ENCODE measurements at places on chromosomes 4 and X.

DNA sequence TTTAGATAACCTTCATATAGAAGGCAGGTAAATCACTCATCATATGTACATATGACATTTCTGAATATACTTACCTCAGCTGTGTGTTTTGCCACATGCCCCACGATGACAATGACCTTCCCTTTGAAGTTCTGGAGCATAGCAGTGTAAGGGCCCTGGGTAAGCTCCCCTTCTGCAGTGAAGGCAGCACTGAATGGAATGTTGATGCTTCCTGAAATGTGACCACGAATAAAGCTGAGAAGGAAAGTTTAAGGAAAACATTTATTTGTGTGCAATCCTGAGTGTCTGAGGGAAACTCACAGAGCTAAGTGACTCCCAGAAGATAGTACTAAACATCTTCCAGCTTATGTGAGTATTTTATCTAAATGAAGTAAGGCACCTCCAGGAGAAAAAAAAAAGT lies 200.1 kb downstream of the NPNT start:
- DNase-seq: no peak

- no peak for DNase-seq
Observed at GRCh38 chr4:153729895-153730294, 29.9 kb downstream of the RNF175 start.

GRCh38 chr4:187555174-187555573 lies 440.4 kb upstream of the ZFP42 start:
- no peak for DNase-seq

DNA sequence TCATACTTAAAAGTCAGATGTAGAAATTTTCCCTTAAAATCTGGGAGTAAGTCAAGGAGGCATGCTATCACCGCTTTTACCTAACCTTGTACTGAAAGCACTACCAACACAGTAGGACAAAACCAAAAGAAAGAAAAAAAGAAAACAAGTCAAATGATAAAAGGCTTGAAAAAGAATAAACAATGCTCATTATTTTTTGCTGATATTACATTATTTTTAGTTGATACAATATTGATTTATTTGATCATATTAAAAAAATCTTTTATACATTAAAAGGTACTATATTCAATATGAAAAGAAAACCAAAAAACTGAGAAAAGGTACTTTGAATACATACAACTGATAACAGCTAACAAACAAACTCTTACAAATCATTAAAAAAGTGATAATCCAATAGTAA lies 164.3 kb downstream of the FAM13A start:
- DNase-seq: no peak

- DNase-seq: no peak
Observed at GRCh38 chr4:181475781-181476507, 767.3 kb upstream of the TENM3 start.

GRCh38 chr4:137543198-137543597 lies 10.9 kb upstream of the PCDH18 start:
- DNase-seq: no peak

- no peak for DNase-seq
Observed at GRCh38 chr4:181874602-181875001, 368.6 kb upstream of the TENM3 start.

DNA sequence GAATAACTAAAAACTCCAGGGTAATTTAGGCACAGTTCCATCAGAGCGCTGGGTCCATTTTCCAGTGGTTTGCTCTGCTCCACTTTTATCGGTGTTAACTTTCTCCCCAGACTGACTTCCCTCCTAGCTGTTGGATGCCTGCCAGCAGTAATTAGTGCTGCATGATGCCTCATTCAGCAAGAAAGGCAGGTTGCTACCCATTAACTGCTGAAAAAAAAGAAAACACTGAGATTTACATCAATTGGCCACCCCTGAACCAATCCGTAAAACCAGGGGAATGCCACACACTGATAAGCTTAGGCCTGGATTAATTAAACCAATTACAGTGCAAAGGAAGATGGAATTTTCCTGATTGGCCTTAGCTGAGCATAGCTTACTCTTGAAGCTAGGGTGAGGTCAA lies 182.4 kb upstream of the CXXC4 start:
- DNase-seq: no peak

DNA sequence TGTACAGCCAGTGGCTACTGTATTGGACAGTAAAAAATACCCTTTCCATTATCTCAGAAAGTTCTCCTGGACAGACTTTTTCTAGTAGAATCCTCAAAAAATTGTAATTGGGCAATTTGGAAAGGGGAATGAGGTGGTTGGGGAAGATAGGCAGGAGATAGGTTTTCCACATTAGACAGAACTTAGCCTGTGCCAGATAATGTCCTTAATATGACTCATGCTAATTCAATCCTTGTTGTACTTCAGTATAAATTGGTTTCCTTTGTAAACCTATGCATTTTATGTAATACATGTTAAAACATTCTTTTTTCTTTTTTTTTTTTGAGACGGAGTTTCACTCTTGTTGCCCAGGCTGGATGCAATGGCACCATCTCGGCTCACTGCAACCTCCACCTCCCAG lies 8.9 kb downstream of the EIF4E start:
- no peak for DNase-seq

DNA sequence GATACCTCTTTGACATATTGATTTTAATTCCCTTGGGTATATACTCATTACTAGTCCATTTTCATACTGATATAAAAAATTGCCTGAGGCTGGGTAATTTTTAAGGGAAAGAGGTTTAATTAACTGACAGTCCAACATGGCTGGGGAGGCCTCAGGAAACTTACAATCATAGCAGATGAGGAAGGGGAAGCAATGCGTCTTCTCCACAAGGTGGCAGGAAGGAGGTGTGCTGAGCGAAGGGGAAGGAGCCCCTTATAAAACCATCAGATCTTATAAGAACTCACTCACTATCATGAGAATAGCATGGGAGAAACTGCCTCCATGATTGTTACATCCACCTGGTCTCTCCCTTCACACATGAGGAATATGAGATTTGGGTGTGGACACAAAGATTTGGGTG lies 42.4 kb downstream of the MSX1 start:
- no peak for DNase-seq

- no peak for DNase-seq
Observed at GRCh38 chr4:187767158-187767557, 228.4 kb upstream of the ZFP42 start.

- no peak for DNase-seq
Observed at GRCh38 chrX:54042609-54043021, 1.7 kb downstream of the PHF8 start.

DNA sequence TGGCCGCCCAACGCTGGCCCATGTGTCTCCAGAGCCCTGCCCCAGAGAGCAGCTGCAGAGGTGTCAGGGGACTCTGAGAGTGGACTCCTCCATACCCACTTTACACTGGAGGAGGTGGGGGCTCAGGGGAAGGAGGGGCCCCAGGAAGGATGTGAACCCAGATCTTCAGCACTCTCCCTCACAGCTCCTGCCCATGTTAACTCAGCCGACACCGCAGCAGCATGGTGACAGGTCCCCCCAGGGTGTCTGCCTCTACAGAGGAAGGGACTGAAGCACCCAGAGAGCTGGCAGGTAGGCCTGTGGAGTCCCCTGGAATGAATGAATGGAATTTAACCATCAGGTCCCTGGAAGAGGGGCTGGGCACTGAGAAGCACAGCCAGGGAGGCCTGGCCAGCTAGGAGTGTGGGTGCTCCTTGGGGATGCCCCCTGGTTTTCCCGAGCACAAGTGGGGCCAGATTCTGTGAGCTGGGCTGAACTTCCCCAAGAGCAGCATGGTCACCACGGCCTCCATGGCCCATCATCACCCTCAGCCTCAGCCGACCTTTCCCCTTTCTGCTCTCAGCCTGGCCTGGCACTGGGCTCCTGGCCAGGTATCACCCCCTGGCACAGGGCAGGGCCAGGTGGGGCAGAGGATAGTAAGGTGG lies 21.9 kb downstream of the SH3BP2 start:
- DNase-seq: no peak

DNA sequence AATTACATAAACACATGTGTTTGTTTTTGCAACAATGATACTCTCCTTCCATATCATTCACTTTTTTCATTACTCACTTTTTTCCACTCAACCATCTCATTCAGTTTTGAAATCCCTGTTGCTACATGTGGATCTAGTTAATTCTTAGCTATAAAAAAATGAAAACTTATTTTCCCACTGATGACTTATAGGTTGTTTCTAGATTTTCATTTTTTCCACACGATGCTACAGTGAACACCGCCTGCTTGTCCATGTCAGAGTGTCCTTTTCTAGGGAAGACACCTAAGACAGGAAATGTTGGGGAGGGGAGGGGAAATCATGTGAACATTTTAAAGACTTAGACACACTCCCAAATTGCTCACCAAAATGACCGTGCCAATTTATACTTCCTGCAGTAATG lies 70.2 kb downstream of the SUPT20HL2 start:
- DNase-seq: no peak

DNA sequence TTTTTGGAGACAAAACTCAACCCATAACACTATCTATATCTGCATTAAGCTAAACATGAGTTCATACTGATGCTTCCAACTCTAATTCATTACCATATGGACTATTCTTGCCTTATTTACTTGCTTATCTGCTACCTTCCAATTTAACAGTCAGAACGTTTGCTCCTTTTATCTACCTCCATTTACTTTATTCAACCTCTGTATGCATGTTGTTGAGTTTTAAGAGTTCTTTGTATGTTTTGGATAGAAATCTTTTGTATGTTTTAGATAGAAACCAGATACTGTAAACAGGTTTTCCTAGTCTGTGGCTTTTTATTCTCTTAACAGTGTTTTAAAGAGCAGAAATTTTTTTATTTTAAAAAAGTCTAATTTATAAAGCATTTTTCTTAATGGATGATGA lies 542.2 kb upstream of the NDST4 start:
- no peak for DNase-seq

GRCh38 chrX:153669174-153669890 lies 4.3 kb downstream of the PNCK start:
- no peak for DNase-seq

GRCh38 chrX:134000260-134001245 lies 15.2 kb upstream of the GPC3 start:
- no peak for DNase-seq

GRCh38 chrX:45524805-45525204 lies 324.1 kb upstream of the DIPK2B start:
- no peak for DNase-seq

- no peak for DNase-seq
Observed at GRCh38 chr4:98614094-98614493, 44.3 kb downstream of the TSPAN5 start.

DNA sequence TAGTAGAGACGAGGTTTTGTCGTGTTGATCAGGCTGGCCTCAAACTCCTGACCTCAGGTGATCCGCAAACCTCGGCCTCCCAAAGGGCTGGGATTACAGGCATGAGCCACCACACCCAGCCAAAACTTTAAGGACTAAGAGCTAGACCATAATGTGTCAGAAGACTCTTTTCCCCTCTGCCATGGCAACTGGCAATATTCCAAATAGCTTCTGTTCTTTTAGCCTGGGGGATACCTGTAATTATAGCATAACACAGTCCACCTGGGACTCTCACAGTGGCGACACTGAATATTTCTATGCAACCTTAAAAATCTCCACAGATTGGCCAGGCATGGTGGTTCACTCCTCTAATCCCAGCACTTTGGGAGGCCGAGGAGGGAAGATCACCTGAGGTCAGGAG lies 45.5 kb upstream of the RBM47 start:
- DNase-seq: no peak

DNA sequence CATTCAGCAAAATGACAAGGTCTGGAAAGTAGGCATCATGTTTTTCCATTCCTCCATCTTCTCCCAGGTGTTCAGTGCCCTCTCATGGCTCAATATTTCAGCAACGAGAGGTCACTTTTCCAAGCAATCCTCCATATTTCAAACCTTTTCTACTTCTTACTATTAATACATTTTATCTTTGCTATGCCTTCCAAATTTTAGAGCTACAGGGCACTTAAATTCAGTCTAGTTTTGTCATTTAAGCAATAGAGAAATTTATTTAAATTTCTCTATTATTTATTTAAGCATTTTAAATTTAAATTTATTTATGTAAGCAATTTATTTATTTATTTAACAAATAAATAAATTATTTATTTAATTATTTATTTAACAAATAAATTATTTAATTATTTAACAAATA lies 305.1 kb upstream of the ANXA10 start:
- no peak for DNase-seq

DNA sequence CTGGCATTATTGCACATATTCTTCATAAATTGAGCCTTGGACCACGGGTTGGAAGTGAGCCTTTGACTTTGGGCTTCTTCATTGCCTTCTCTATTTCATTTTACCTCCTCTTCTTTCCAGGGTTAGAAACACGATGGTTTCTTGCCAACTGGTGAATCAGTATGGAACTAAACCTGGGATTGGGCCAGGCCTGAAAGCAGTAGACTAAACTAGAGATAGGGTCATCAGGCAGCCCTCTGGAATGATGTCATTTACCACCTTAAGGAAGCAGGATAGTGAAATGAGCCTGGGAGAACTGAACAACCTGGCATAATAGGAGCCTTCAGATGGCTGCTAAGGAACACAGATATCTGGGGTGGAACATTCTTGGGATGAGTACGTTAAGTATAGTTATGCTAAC lies 67.5 kb upstream of the ATP8A1 start:
- DNase-seq: no peak

DNA sequence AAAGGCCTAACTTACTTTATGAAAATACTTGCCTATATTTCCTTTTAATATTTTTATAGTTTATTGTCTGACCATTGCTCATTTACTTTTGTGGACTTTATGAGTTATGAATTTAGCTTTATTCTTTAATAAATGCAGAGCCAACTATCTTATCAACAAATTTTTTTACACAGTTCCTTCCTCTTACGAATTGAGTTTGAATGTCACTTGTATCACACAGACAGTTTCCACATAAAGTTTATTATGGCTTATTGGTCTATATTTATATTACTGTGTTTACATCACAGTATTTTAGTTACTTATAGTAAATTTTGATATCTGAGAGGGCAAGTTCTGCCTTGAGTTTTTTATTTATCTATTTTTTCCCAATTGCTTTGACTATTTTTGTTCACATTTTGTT lies 450.6 kb downstream of the C4orf33 start:
- DNase-seq: no peak

GRCh38 chr4:177351622-177352244 lies 42.1 kb downstream of the NEIL3 start:
- DNase-seq: no peak

DNA sequence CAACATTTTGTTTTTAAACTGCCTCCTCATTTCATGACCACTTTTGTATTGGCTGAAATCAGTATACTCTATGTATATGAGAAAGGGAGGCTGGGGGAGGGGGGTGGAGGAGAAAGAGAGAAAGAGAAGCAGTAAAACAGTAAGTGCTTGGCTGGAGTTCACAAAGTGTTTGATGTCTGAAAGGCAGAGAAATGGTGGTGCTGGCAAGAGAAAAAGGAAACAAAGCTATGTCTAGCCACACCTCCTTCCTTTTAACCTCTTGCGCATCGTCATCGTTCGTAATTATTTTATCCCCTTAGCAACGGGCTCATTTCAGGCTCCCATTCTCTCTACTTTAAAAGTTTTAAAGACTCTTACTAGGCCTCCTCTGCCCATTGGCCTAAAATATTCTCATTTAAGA lies 25.6 kb downstream of the RPA4 start:
- no peak for DNase-seq

- no peak for DNase-seq
Observed at GRCh38 chr4:99389606-99390005, 37.1 kb upstream of the ADH1C start.

GRCh38 chrX:148537556-148538182 lies 37.3 kb downstream of the AFF2 start:
- DNase-seq: no peak

- DNase-seq: no peak
Observed at GRCh38 chr4:179607003-179607402, 2164.8 kb upstream of the AGA start.

- no peak for DNase-seq
Observed at GRCh38 chrX:10146346-10146745, 10.4 kb upstream of the CLCN4 start.

GRCh38 chr4:173231916-173232315 lies 63.3 kb downstream of the GALNT7 start:
- DNase-seq: no peak
